ENCODE measurements at places on chromosomes 4 and X.

- no peak for DNase-seq
These were observed 47.1 kb upstream of the SORBS2 start for GRCh38 chr4:185859111-185859510.

DNA sequence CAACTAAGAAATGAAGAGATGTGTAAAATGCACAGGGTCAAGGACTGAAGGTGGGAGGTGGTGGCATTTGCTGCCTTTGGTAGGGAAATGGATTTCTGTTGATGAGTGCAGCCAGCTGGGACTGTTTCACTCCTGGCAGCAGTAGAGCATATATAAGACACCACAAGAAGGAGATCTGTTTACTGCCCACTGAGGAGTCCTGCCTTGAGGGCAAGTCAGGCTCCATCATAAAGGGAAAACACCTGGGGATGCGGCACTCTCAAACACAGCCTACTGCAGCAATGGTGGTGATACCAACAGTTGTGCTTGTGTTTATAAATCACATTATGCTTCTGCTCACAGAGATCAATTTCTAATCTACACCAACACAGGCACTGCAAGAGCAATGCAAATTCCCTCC, 222.1 kb downstream of the TACR3 start:
- no peak for DNase-seq

GRCh38 chr4:128548381-128548780, 260.8 kb upstream of the PGRMC2 start:
- DNase-seq = no peak

DNA sequence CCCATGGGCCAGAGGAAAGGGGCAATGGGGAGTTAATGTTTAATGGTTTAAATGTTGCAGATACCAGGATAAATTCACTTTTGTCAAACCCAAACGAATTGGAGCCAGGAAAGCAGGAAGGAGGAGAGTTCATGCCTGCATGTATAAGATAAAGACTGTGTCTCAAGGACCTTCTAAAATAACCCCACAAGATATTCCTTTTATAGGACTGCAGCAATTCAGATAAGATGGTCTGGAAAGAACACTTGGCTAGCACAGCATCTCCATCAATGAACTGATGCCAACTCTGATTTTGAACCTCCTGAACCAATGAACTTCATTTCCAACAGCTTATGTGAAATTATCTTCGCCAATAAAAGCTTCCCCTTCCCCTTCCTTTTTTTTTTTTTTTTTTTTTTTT, 31.3 kb upstream of the LONRF3 start:
- no peak for DNase-seq

DNA sequence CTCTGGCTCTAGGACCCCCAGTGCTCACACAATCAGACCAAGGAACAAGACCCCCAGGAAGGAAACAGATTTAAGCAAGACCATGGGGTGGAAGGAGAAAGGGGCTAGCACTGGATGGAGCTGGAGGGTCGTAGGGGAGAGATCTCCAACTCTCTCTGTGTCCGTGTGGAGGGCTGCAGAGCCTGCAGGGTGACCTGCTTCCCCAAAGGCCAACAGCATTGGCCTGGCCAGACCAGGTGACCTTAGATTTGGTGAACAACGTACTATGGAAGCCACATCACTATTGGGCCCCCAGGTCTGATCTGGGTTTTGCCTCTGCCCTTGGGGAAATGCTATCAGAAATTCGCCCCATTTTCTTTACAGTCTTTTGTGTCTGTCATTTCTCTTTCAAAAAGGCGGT, 26.0 kb downstream of the NLGN3 start:
- no peak for DNase-seq

DNA sequence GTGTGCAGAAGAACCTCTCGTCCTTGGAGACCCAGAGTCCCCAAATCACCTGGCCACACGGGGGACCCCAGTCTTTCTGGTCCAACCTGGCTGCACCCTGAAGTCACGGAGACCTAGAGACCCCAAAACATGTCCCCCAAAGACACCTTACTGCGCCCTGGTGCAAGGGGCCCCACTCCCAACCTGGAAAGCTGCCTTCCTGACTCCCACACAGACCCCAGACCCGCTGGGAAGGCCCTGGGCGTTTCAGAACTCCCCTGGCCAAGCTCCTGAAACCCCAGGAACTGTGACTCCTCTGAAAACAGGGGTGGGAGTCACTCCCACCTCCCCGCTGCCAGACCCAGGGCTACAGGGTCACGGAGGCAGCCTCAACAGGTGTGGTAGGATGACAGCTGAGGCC, 12.7 kb upstream of the SHOX start:
- DNase-seq = no peak

DNA sequence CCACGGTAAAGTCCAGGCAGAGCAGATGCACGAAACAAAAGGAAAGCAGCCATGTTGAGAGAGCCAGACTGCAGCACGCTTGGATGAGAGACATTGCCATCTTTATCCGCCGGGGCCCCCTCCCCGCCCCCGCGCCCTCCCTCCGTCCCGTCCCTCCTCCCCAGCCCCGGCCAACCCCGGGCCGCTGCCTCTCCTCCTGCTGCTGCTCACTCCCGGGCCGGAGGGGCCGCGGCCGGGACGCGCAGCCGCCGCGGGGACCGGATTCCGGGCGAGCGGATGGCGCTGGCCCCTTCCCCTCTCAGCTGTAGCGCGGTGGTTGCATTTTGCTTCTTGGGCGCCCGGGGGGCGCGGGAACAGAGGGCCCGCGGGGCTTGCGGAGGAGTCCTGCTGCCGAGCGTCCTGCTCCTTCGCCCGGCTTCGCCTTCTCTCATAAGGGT, 542 bp downstream of the RNF150 start:
- no peak for DNase-seq

- DNase-seq = peak; percentile 99
These were observed 393 bp downstream of the GTPBP6 start for GRCh38 chrX:318068-318738.

- no peak for DNase-seq
These were observed 63.7 kb downstream of the ANK2 start for GRCh38 chr4:113113151-113113550.

GRCh38 chr4:88320224-88320779, 35.9 kb upstream of the PPM1K start:
- no peak for DNase-seq

GRCh38 chr4:111961809-111962208, 183.4 kb upstream of the FAM241A start:
- DNase-seq = no peak

- DNase-seq = no peak
These were observed 3.2 kb downstream of the ARHGAP36 start for GRCh38 chrX:131061306-131061705.

- no peak for DNase-seq
These were observed 20.4 kb downstream of the UGT2B11 start for GRCh38 chr4:69194166-69194565.

DNA sequence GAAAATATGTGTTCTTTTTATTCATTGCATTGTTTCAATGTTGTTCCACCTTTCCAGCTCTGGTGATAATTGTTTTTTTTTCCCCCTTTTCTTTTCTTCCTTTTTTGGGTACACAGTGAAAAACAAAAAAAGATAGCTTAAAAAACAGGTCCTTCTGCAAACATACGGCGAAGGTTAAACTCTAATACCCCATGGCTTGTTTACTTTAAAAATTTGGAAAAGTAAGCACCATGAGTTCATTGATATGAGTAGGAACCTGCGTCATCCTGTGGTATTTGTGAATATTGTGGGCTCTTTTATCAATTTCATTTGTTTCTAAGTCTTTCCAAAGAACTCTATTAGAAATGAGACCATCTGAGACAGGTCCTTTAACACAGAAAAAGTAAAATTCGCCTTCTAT, 123.5 kb downstream of the CHRNA9 start:
- no peak for DNase-seq

GRCh38 chr4:123672987-123673386, 276.4 kb downstream of the SPRY1 start:
- no peak for DNase-seq

GRCh38 chr4:39706741-39707511, 9.0 kb downstream of the UBE2K start:
- DNase-seq = no peak

- DNase-seq = peak; percentile 37
These were observed 12.4 kb upstream of the NFXL1 start for GRCh38 chr4:47926667-47927258.

DNA sequence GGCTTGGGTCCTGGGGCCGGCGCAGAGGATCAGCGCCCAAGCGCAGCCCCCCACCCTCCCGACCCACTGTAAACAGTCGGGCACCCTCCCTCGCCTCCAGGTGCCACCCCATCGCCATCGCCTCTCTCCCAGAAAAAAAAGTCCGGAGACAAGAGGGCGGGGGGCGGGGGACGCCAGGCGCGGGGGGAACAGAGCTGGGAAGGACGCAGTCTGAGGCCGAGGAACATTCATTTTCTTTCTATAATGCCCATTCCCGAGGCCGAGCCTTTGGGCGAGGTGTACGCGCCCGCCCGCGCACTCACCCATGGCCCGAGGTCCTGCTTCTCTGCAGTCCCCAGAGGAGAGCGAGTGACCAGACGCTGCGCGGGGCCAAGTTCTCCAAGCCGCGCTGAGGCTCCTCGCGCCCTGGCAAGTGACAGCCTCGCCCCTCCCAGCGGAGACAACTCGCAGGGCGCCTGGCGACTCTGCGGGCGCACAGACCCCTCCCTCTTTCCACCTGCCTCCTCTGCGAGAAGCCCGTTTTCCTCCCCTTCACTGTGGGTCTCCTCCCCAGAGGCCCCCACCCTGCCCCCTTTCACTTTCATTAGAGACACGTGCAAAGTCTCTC, 63.5 kb upstream of the WDR17 start:
- no peak for DNase-seq

GRCh38 chr4:38752372-38752940, 30.3 kb downstream of the TLR10 start:
- DNase-seq = no peak

DNA sequence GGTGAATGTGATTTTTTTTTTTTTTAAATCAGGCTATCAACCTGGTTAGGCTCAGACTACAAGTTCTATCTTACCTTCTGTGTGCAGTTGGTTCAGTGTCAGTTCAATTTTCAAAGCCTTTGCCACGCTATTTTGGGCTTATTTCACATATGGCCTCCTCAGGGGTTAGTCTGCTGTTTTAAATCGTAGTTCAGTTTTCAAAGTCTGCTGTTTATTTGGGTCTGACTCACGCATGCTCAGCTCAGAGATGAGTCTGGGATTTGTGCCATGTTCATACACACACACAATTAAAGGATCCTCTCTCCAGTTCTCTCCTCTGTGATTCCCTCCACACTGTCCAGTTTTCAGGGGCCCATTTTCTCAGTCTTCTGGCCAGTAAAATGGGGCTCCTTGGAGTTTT, 32.3 kb upstream of the ZFX start:
- no peak for DNase-seq

- DNase-seq = no peak
These were observed 394.9 kb upstream of the PABPC5 start for GRCh38 chrX:91039777-91040176.

- DNase-seq = no peak
These were observed 250.0 kb upstream of the SLC7A11 start for GRCh38 chr4:138492176-138492575.

DNA sequence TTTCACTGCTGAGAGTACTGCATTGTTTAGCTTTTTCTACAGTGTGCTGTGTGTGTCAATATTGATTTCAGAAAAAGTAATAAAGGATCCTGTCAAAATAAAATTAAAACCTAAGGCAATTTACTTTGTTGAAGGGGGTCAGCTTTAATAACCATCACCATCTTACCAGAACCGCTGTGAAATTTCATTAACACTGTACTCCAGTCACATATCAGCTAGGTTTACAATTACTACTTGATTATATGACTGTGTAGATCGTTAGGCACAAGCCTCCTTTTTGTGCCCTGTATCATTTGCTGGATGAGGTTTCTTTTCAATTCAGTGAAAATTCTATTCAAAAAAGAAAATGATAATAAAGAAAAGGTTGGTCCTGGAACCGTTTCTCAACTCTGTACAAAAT, 917.2 kb downstream of the CENPC start:
- no peak for DNase-seq
